Suprapubic skin (tissue), 4 donors: ENCODE measurements at places on chromosomes 1 and 21. TPM values are rescaled to one million over a fixed set of nuclear protein-coding genes. Genes with fewer than 3 reads are reported as not detected.

Gene OR6P1
- total RNA-seq: not detected

- no peaks in the 10 kb centered on the region for H3K36me3 ChIP-seq
- DNase-seq: no peak
- H3K27ac ChIP-seq: no peak overlapping the region
- H3K4me3 ChIP-seq: no peak overlapping the region
- H3K4me1 ChIP-seq: no peaks in the 10 kb centered on the region
Observed at GRCh38 chr1:239829535-239829934, 262.1 kb upstream of the FMN2 start.

DNA sequence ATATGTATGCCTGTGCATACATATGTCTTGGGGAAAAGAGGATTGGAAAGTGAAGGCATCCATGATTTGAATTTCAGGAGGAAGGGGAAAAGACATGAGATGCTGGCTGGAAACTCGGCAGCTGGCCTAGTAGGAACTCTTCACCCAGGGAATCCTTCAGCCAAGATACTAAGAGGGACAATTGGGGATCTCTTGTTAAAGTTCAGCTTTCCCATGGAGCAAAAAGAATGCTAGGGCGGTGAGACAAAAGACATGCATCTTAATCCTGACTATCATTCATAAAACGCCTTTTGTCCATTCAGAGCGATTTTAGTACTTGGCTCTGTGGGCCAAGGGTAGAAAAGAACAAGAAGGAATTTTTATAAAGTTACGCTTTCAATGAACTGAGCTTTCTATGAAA lies 20.5 kb downstream of the PDPN start:
- no peak overlapping the region for H3K4me3 ChIP-seq

GRCh38 chr1:226964068-226964425 lies 24.0 kb downstream of the COQ8A start:
- no peaks in the 10 kb centered on the region for H3K27me3 ChIP-seq
- H3K4me1 ChIP-seq: no peaks in the 10 kb centered on the region
- H3K36me3 ChIP-seq: peaks cover 48% of the 10 kb centered on the region
- no peak overlapping the region for H3K27ac ChIP-seq

DNA sequence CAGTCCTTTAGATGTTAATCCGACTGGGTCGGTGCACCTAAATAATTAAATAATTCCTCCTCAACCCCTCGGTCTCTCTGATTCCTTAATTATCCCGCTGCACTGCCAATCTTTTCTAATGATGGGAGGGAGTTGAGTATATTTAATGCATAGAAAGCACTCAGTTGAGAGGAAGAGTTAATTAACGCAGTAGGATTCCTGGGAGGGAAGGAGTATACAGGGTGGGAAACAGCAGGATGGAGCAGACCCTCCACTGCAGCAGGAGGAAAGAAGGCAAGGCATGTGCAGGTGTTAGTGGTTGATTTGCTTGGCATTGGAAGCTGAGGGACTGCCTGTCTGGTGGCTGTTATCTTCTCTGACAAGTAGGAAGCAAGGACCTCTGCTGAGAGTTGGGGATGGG lies 9.9 kb upstream of the REN start:
- no peak overlapping the region for H3K27ac ChIP-seq
- H3K27me3 ChIP-seq: peaks cover 3% of the 10 kb centered on the region
- no peak for DNase-seq
- H3K36me3 ChIP-seq: no peaks in the 10 kb centered on the region
- no peaks in the 10 kb centered on the region for H3K4me1 ChIP-seq

Gene FBLIM1
- 43.0 TPM for total RNA-seq

Gene CRNN
- total RNA-seq: 12.6 TPM

Gene CTSS
- 21.7 TPM for total RNA-seq

GRCh38 chr1:181097242-181097641 lies 8.7 kb downstream of the IER5 start:
- H3K36me3 ChIP-seq: peaks cover 4% of the 10 kb centered on the region
- peak; percentile 55 for DNase-seq
- peaks cover 80% of the 10 kb centered on the region for H3K4me1 ChIP-seq

GRCh38 chr1:29945426-29945825 lies 709.1 kb downstream of the PTPRU start:
- H3K4me3 ChIP-seq: no peak overlapping the region
- DNase-seq: no peak
- H3K27ac ChIP-seq: no peak overlapping the region
- H3K4me1 ChIP-seq: no peaks in the 10 kb centered on the region
- H3K27me3 ChIP-seq: peaks cover 61% of the 10 kb centered on the region

GRCh38 chr21:33894736-33895288 lies 20.8 kb downstream of the ATP5PO start:
- no peak overlapping the region for H3K27ac ChIP-seq
- peaks cover 13% of the 10 kb centered on the region for H3K4me1 ChIP-seq
- no peaks in the 10 kb centered on the region for H3K36me3 ChIP-seq
- peak overlapping the region; percentile 32 for H3K4me3 ChIP-seq
- H3K27me3 ChIP-seq: no peaks in the 10 kb centered on the region
- DNase-seq: peak; percentile 82

Gene S100A12
- total RNA-seq: not detected

DNA sequence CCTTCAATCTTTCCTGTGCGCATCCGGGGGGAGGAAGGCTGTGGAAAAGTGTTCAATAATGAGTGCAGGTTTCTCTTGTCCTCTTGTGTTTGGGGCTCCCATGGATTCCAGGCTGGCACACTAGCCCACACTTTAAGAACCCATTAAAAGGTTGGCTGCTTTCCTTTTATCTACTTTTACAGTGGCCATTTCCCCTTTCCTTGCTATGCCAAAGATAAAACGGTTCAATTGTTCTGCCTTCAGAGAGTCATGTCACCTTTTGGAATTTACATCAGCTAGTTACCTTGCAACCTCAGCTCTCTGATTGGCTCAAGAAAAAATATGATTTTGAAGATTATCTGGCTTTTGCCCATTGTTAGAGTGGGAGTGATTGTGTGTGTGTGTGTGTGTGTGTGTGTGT lies 182.3 kb downstream of the SDCCAG8 start:
- H3K27me3 ChIP-seq: no peaks in the 10 kb centered on the region
- no peak overlapping the region for H3K4me3 ChIP-seq
- DNase-seq: no peak
- no peak overlapping the region for H3K27ac ChIP-seq

- no peak overlapping the region for H3K27ac ChIP-seq
- no peak for DNase-seq
- H3K27me3 ChIP-seq: peaks cover 10% of the 10 kb centered on the region
- H3K4me3 ChIP-seq: no peak overlapping the region
Observed at GRCh38 chr1:202224453-202224852, 30.9 kb downstream of the LGR6 start.

DNA sequence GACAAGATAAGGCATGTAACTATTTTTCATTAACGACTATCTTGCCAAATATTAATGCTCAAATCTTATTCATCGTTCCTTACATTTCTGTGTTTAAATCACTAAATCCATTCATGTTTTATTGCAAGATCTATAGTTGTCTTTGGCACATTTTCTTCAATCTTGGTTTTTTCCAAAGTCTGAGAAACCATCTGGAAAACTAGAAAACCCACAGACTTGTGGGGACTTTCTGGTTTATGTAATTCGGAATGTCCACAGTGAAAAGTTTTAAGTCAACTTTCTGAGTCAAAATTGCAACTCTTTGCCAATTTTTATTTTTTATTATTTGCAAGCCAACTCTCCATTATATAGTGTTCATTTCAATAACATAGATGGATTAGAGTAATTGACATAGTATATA lies 520.8 kb upstream of the ADAMTS5 start:
- H3K4me3 ChIP-seq: no peak overlapping the region
- H3K27ac ChIP-seq: no peak overlapping the region
- H3K4me1 ChIP-seq: no peaks in the 10 kb centered on the region
- H3K36me3 ChIP-seq: no peaks in the 10 kb centered on the region

- H3K27ac ChIP-seq: no peak overlapping the region
- peaks cover 23% of the 10 kb centered on the region for H3K36me3 ChIP-seq
Observed at GRCh38 chr1:53769780-53770179, 30.8 kb upstream of the GLIS1 start.

GRCh38 chr1:79711001-79711431 lies 704.5 kb upstream of the ADGRL4 start:
- H3K36me3 ChIP-seq: no peaks in the 10 kb centered on the region
- H3K27ac ChIP-seq: no peak overlapping the region
- H3K4me1 ChIP-seq: no peaks in the 10 kb centered on the region
- H3K4me3 ChIP-seq: no peak overlapping the region
- H3K27me3 ChIP-seq: no peaks in the 10 kb centered on the region

DNA sequence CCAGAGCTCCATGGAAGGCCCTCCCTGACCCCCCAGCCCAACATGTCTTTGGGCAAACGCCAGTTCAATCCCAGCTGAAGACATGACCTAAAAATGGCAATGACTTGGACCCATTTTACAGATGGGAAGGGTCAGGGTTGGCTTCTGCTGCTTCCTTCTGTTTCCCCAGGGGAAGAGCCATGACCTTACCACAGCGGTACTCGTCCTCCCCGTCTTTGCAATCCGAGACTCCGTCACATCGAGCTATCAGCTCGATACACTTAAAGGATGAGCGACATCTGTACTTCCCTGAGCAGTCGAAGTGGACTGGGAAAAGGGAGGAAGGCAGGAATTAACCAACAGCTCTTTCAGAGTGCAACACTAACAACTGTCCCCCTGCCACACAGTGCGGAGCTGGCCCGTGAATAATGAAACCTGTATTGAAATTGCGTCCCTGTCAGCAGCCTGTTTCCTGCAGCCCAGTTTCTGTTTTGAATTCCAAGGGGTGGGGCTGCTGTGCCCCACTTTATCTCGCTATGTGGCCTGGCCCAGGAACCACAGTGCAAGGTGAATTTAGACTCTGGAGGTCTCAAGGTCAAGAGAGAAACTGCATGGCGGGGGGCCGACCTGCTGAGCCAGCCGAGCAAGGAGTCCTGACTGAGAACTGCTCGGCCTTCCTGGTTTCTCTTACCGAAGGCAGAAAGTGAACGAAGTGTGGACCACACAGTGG lies 7.0 kb downstream of the TMPRSS3 start:
- H3K4me1 ChIP-seq: no peaks in the 10 kb centered on the region
- H3K27ac ChIP-seq: no peak overlapping the region
- no peak for DNase-seq
- H3K4me3 ChIP-seq: no peak overlapping the region
- no peaks in the 10 kb centered on the region for H3K36me3 ChIP-seq

DNA sequence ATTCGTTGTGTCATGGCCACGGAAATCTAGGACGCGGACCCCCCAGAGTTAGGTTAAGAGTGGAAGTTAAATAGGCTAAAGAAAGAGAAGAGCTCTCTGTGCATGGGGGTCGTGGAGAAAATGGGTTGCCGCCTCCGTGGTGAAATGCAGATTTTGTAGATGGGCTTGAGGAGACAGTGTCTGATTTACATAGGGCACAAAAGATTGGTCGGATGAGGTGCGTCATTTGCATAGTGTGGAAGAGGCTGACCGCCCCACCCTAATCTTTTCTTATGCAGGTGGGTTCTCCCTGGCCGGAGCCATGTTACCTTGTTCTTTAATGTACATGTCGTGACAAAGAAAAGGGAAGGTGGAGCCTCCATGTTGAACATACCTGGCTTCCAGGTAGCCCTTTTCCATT lies 14.3 kb upstream of the SLC5A9 start:
- no peak overlapping the region for H3K4me3 ChIP-seq
- H3K27ac ChIP-seq: no peak overlapping the region
- peaks cover 24% of the 10 kb centered on the region for H3K4me1 ChIP-seq
- no peak for DNase-seq
- no peaks in the 10 kb centered on the region for H3K27me3 ChIP-seq

DNA sequence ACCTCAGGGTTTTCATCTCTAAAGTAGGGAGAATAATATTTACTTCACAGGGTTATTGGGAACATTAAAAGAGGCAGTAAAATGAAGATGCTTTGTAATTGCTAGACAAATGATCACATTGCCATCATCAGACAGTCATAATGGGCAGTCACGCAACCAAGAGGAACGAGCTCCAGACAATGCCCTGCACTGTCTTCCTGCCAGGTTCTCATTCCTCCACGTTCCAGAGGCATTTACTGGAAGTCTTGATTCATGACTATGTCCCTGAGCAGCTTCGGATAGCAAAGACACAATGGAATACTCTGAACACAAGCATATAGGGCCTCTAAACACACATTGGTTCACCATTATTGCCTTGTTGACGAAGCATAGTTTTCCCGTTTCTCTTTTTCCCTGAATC lies 389.7 kb downstream of the NTNG1 start:
- H3K36me3 ChIP-seq: no peaks in the 10 kb centered on the region
- H3K27me3 ChIP-seq: no peaks in the 10 kb centered on the region
- peaks cover 39% of the 10 kb centered on the region for H3K4me1 ChIP-seq
- H3K4me3 ChIP-seq: no peak overlapping the region
- DNase-seq: no peak
- H3K27ac ChIP-seq: peak overlapping the region; percentile 75

Gene FCGR1A
- not detected for total RNA-seq

Gene IRF6
- total RNA-seq: 222 TPM

Gene SUSD4
- 11.3 TPM for total RNA-seq

Gene RWDD3
- 12.6 TPM for total RNA-seq

Gene RABIF
- total RNA-seq: 5.1 TPM

Gene RNF186
- total RNA-seq: not detected

DNA sequence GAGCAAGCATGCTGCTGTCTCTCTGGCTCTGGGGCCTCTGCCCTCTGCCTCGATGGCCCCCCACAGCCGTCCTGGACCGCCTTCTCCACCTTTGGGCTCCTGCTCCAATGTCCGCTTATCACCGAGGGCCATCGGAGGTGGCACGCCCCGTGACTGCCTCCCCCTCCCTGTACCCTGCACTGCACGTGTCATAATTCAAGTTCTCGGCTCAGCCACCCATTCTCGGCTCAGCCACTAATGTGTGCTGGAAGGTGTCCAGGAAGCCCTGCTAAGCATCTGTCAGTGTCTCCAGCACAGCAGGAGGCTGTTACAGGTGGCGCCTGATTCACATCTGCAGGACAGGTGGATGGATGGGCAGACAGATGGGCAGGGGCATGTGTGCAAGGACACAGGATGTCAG lies 45.5 kb downstream of the TP73 start:
- peaks cover 45% of the 10 kb centered on the region for H3K4me1 ChIP-seq
- peaks cover 55% of the 10 kb centered on the region for H3K27me3 ChIP-seq
- H3K27ac ChIP-seq: no peak overlapping the region
- H3K36me3 ChIP-seq: no peaks in the 10 kb centered on the region
- DNase-seq: no peak

DNA sequence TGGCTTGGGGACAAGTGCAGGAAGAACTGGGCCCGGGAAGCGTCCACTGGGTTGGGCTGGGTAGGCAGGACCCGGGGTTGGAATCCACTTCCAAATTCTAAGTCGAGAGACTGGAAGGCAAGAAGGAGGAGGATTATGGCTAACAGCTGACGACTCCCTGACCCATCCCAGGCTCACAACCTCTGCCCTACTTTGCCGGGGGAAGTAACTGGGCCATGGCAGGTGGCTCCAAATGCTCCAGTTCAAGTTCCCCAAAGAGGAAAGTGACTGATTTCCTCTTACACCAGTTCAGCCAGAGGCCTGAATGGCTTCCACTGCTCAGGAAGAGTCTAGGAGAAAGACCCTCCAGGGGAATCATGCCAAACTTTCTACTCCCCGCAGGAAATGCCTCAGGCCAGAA lies 11.4 kb downstream of the EMC1 start:
- H3K27ac ChIP-seq: no peak overlapping the region
- H3K4me3 ChIP-seq: no peak overlapping the region
- DNase-seq: no peak
- peaks cover 97% of the 10 kb centered on the region for H3K36me3 ChIP-seq

Gene MYCL
- 109 TPM for total RNA-seq

- H3K4me1 ChIP-seq: no peaks in the 10 kb centered on the region
- peaks cover 24% of the 10 kb centered on the region for H3K36me3 ChIP-seq
- no peak overlapping the region for H3K4me3 ChIP-seq
- no peaks in the 10 kb centered on the region for H3K27me3 ChIP-seq
- H3K27ac ChIP-seq: no peak overlapping the region
Observed at GRCh38 chr1:228289996-228290881, 82.4 kb downstream of the OBSCN start.
